SK-N-MC (cell line): ENCODE measurements at places on chromosomes 3 and 15.

DNA sequence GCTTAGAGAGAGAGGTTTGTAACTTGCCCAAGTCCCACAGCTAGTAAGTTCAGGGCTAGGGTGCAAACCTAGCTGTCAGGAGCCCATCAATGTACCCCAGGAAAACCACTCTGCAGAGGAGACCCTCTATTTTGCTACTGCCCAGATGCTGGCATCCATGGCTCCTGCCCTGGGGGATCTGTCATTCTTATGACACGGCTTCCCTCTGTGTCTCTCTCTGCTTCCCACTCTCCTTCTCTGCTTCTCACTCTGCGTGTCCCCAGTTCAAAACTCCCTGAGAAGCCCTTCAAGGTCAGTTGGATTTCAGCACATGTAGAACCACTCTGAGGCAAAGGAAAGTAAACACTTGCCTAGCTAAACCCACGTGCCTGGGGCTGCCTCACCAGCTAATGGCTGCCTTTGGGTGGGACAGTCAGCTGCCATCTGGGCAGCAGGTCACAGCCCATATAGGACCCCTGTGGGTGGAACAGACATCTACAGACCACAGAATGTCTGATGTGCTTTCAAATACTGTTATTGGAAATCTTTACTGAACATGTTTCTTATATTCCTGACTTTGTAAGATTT, 29.4 kb upstream of the SLCO2A1 start:
- DNase-seq, result no peak

DNA sequence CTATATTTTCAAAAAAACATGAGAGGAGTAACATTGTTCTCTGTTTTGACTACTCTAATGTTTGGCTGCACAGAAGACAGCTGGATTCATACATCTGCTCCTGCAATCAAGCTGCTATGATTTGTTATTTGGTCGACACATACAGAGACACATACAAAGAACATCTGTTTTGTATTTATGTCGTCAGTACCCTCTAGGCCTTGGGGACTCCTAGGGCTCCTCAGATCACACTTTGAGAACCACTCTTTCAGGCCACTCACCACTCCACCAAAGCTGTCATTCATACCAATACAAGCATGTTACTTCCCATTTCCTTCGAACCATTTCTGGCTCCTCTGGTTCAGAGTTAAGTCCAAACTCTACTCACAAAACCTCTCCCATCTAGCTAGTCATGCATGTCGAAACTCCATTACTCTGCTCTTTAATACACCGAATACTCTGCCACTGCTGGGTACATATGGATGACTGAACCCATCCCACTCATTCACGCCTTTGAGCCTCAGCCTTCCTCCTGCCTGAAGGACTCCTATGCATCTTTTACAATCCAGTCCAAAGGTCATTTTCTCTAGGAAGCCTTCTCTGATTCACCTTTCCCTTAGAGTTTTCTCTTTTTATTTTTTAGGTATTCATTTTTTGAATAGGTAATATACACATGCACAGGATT, 102.9 kb upstream of the ARHGEF3 start:
- DNase-seq, result no peak

DNA sequence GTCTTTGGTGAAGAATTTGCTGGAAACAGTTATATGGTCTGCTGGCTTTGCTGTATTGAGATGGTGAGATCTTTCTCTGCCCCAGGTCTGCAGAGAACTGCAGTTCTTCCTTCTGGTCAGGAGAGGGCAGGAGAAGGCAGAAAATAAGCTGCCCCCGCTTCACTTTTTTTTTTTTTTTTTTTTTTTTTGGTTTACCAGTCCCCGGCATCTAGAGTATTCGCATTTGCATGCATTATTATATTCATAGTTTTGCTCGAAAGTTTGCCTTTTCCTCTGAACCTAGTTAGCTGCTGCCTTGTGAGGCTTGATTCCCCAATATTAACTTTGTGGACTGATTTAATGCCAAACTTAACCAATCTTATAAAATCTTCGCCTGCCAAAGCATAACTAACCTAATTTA, 10.6 kb upstream of the PARL start:
- peak; percentile 63 for DNase-seq

DNA sequence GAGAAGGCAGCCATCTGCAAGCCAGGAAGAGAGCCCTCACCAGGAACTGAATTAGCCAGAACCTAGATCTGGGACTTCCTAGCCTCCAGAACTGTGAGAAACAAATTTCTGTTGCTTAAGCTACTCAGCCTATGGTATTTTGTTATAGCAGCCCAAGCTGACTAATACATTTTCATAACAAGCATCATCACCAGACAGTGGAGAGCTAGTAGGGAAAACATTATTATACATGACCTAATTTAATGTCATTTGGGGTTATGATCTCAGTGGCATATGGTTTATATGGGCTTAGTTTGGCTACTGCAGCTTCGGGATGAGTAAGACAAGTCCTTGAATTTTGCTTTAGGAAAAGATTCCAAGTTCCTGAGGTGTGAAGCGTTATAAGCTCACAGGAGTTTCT, 35.6 kb downstream of the LNP1 start:
- DNase-seq, result no peak

GRCh38 chr3:12948371-12948770, 107.0 kb upstream of the RPL32 start:
- no peak for DNase-seq

DNA sequence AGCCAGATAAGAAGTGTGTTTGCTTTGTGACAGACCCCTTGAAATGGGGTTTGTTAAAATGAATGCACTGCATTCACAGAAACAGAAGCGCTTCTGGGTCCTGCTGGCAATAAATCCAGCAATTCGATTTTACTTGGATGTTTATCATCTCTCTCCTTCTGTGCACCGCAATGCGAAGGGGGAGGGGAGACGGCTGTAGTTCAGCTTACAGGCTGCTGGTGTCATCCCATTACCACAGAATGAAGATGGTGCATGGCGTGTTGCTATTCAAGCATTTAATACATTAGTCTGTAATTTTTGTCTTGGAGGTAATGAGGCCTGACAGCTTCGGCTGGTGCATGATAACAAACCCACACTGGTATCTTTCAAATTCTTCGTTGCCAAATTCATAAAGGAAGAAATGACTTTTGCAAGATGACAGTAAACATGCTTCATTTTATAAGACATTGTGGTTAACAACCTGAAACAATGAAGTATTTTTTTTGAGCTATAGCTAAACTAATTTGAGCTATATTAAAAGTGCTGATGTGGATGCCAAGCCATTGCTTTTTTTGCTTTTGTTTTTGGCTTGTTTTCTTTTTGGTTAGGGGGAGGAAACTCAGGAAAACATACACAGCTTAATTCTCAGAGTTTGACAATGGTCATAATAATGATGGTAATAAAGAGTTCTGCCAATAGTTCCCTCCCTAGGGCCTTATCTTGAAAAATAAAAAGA, 418.3 kb downstream of the OTOL1 start:
- peak; percentile 72 for DNase-seq

GRCh38 chr3:179107617-179108016, 36.0 kb upstream of the ZMAT3 start:
- DNase-seq, result no peak

GRCh38 chr3:193040836-193041672, 123.4 kb upstream of the MB21D2 start:
- no peak for DNase-seq

GRCh38 chr3:52126500-52126899, 27.7 kb downstream of the POC1A start:
- no peak for DNase-seq

GRCh38 chr3:70011582-70011981, 12.0 kb downstream of the SAMMSON start:
- DNase-seq, result no peak

DNA sequence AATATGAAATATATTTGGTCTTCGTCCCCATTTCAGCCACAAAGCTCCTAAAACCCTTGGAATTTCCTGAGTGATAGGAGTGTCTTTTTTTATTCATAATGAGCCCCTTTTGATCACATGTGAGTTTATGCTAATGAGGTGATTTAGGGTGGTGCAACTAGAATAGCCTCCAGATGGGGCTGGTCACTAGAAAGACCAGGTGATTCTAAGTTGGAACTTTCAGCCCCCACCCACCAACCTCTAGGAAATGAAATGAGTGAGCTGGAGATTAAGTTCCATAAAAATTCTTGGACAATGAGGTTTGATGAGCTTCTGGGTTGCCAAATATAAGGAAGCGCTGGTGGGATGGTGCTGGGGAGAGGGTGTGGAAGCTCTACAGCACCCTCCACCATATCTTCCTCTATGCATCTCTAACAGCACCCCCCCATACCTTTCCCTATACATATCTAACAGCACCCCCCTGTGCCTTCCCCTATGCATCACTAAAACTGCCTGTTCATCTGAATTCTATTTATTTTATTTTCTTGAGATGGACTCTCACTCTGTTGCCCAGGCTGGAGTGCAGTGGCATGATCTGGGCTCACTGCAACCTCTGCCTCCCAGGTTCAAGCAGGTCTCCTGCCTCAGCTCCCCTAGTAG, 2.1 kb upstream of the SMCO1 start:
- no peak for DNase-seq

DNA sequence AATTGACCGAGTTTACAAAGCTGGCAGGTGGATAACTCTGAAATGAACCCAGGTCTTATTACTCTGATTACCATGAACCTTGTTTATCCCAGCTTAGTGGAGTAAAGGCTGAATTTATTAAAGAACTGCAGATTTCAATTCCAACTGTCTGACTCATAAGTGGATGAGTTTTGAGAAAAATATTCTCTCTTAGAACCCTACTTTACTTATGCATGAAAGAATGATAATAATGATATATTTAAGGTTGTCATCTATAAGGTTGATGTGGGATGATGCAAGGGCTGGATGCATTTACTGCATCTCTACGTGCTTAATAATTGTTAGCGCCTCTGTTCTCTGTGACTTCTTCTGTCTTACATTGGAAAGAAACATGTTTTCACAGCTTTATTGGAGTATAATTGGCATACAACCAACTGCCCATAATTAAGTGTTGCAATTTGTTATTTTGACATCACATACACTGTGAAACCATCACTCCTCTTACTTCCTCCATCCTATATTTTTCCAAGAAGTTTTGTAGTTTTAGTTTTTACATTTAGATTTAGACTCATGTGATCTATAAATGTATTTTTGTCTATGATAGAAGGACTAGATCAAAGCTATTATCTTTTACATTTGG, 771.2 kb upstream of the ARRDC4 start:
- DNase-seq, result no peak

- no peak for DNase-seq
Observed at GRCh38 chr15:73685981-73686380, 1.8 kb downstream of the CD276 start.

DNA sequence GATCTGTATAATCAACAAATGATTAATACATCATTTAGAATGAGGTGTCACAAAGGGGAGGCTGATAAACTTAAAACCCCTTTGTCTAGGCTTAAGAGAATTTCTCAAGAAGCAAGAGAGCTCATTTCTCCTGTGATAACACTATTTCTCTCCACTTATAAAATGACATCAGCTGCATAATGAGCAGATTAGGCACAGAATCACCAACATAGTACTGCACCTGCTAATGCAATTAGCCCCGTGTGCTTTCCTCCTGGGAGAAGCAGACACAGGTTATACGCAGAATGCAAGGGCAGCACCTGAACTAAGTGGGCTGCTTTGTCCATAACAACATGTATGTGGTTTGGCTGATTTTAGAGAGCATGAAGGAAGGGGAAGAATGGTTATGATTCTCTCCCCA, 515.3 kb upstream of the CFAP20DC start:
- DNase-seq, result no peak

DNA sequence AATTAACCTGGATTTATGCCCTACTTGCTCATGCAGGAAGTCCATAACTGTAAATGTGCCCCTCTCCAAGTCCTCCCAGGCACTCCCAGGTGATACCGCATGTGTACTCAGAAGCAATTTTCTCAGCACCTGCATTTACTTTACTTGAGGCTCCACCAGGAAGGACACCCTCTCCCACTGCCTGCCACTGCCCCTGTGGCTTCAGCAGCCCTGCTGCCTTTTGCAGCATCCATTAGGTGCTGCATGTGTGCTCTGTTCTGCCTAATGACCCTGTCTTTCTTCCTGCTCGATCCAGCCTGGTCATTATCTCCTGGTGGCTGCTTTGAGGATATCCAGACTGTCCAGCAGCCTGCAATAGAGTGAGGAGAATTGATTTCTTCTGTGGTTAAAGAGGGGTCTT, 107.6 kb upstream of the SEMA6D start:
- no peak for DNase-seq

DNA sequence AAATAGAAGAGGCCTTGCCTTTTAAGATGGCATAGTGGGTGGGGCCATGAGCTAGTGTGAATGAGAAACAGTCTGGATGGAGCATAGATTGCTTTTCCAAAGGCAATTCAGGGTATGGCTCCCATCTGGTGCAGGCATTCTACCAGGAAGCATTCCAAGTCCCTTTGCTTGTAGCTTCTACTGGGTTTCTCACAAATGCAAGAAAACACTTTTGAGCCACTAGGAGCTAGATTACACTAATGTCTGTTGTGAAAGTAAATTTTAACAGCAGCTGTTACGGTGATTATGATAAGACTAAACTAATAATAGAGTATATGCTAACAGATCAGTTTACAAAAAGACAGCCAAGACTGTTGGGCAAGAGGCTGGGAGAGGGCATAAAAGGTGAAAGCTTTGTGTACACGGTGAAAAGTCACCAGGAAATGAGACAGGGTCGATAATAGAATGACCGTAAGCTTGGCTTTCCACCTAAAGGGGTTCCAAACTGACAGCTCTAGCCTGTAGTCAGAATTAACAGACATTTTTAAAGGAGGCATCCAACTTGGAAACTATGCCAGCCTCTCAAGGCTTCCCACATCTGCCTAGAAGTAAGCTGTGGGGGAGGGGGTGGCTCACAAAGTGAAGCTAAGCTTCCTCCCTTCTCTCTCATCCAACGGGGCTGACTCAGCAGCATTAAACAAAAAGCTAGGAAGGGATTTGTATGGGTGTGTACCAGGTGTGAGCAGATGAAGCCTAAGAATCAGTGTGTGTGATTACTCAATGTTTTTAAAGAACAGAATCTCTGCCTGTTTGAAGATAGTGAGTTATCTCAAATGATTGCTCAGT, 61.1 kb upstream of the GPD1L start:
- no peak for DNase-seq

DNA sequence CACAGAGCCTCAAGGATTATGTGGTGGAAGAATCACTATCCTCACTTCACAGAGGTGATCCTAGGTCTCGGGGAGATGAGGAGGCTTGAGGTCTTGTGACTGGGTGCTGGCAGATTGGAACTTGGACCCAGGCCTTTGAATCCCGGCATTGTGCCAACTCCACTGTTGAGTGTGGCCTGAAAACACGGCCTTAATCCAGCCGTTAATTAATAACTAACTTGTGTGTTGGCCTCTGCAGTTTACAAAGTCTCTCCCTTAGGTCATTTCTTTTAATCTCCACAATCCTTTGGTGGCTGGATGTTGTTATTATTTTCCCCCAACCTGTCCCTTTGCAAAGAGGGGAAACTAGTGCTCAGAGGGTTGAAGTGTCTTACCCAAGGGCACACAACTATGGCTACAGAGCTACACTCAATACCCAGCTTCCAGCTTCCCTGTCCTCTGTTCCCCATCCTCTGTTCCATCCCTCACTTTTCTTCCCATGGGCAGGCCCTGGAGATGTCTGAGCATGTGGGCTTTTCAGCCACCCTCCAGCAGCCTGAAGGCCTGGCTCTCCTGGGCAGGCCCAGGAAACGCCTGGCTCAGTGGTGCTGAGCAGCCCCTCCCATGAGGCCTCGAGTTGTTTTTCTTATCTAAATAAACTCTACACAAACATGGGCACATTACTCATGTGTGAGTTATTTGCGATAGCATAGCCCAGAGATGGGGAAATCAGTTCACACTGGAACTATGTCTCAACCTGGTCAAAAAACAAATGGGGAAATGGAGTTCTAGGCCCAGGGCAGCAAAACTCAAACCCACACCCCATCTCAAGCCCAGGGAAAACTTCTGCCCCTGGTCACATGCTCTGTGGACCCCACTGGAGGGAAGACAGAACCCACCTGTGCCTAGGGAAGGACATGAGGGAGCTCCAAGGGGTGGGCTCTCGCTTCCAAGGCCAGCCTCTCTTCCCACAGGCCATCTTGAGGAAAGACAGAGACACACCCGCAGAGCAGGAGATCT, 16.8 kb upstream of the SMAD3 start:
- no peak for DNase-seq
